IMR-90 (cell line): ENCODE measurements at places on chromosomes 6 and 20. TPM values are rescaled to one million over a fixed set of nuclear protein-coding genes. Genes with fewer than 3 reads are reported as not detected.

DNA sequence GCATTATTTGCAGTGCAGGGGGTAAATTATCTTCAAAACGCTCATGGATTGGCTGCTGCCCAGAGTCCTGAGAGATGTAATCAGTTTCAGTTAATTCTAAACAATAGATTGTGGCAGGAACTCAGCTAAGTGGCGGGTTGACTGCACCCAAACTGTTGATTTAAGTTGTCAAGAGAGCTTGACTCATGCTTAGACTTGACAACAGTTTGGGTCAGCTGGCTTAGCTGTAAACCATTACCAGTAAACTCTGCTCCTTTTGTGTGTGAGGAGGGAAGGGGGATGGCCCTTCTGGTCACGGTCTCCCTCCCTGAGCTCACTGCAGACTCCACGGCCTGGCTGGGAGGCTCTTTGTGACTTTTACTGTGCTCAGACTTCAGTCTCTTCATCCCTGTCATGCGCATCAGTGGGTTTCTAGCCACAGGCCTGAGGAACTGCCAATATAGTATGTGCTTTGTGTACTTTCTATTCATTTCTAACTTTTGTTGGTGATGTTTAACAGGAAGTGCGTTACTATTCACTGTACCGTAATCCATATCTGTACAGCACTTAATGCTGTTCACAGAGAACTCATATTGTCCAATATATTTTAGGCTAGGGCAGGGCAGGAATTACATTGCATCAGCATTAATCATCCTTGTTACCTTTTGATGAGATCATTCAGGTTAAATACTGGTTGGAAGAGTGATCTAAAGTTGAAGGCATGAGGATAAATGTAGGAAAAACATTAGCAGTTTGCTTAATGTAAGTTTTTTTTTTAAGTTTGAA, 488.3 kb downstream of the CDKAL1 start:
- no peak overlapping the region for H3K4me3 ChIP-seq
- peak overlapping the region; percentile 80; the same call in 1 of the 2 replicates for H3K27ac ChIP-seq
- H3K4me1 ChIP-seq = peaks cover 2% of the 10 kb centered on the region; the same call in 1 of the 2 replicates
- no peaks in the 10 kb centered on the region for H3K36me3 ChIP-seq

DNA sequence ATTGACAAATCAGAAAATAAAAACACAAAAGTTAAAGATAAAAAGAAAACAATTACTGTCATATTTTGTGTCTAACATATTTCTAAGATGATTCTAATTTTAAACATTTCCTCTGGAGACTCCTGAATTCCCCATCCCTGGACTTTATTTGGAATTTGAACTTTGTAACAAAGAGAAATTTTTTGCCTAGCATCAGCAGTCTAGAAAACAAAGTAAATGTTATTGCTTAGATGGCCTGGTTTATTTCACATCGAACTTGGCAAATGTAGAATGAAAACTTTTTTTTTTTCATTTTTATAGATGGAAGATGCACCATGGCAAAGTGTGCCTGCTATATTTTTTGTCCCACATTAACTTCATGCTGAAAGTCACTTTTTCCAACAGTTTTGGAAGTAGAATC, 159.1 kb downstream of the TBX18 start:
- no peak overlapping the region for H3K27ac ChIP-seq
- H3K4me1 ChIP-seq = no peaks in the 10 kb centered on the region
- DNase-seq = no peak
- H3K4me3 ChIP-seq = no peak overlapping the region

GRCh38 chr20:48682529-48683363, 145.1 kb downstream of the PREX1 start:
- H3K36me3 ChIP-seq = no peaks in the 10 kb centered on the region
- peaks cover 13% of the 10 kb centered on the region; the same call in 1 of the 2 replicates for H3K4me1 ChIP-seq
- DNase-seq = peak; percentile 92
- no peak overlapping the region for H3K4me3 ChIP-seq
- H3K27ac ChIP-seq = peak overlapping the region; percentile 66; the same call in 1 of the 2 replicates

- H3K27ac ChIP-seq = no peak overlapping the region
- no peaks in the 10 kb centered on the region for H3K36me3 ChIP-seq
- no peaks in the 10 kb centered on the region for H3K27me3 ChIP-seq
- H3K4me3 ChIP-seq = no peak overlapping the region
- no peak for DNase-seq
- no peaks in the 10 kb centered on the region for H3K4me1 ChIP-seq
Measured at GRCh38 chr20:60749804-60750602, 502.1 kb upstream of the CDH4 start.

The VGLL2 gene
- not detected in 2 replicates for total RNA-seq

The OOEP gene
- total RNA-seq = not detected in 2 replicates

The SCUBE3 gene
- total RNA-seq = 19.9 and 21.1 TPM in 2 replicates
